Stimulated activated CD8-positive, alpha-beta memory T cell treated with anti-CD3 and anti-CD28 coated beads, Interleukin-2, amount 100 ng/mL, for 1 hour (primary cell): ENCODE measurements at places on chromosomes 12 and 14.
A peak's percentile ranks its signal among the peaks of the same experiment; 100 is the strongest.

DNA sequence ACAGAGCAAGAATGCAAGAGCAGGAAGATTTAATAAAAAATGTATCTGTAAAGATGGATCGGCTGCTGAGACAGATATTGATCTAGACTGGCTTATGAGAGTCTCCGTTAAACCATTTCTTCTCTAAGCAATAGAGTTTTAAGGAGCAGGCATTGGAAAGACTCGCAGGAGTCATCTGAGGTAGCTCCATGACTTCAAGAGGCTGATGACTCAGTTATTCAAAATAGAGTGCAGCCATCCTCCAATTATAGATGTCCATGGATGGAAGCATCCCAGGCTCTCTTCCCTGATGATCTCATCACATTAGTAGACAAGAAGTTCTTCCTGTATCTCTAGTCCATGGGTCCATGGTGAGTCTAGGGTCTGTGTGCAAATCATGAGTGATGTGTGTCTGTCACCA is 638.3 kb upstream of the TMEM132C start:
- no peak for DNase-seq

DNA sequence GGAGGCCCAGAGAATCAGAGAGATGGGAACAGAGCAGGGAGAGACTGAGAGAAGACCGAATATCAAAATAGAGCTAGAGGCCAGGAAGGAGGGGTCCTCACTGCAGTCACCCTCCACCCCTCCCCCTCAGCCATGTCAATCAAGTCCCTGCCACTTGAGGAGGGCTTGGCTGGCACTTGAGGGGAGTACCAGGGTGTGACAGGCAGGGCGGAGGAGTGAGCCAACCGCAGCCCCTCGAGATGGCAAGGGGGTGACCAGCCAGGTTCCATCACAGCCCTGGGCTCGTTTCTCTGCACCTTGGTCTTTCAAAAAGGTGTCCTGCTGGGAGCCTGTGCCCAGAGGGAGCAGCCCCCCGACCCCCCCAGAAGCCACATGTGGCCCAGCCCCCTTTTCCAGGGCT is 4.2 kb downstream of the AQP5 start:
- DNase-seq = no peak

DNA sequence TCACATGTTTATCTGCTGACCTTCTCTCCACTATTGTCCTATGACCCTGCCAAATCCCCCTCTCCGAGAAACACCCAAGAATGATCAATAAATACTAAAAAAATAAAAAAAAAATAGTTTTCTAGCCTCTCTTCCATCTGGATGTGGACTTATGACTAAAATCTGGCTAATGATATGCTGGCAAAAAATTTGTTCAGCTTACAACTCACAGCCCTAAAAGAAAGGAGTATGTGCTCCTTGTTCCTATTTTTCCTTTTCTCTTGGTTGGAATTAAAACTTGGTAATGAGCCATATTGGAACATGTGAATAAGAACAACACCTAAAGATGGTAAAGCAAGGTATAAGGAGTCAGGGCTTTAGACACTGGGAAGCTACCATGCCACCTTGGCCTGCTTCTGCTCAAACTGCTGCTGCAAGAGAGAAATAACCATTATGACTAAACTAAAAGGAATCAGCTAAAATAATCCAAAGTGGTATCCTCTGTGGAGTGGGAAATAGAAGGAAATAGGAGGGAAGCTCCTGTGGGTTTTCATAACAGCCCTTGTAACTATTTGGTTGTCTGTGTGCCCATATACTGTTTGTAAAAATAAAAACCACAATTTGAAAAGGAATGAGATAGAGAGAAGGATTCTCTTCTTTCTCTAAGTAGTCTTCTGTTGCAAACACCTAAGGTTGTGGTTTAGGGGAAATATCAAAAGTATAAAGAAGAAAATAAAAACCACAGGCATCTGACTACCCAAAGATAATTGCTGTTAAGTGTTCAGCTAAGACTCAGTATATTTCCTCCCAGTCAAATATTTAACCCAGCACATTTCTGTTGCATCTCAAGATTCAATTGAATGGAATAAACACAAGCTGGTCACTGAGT is 53.8 kb downstream of the SDR9C7 start:
- DNase-seq = no peak

GRCh38 chr12:14450479-14450878 is 85.0 kb downstream of the ATF7IP start:
- no peak for DNase-seq

DNA sequence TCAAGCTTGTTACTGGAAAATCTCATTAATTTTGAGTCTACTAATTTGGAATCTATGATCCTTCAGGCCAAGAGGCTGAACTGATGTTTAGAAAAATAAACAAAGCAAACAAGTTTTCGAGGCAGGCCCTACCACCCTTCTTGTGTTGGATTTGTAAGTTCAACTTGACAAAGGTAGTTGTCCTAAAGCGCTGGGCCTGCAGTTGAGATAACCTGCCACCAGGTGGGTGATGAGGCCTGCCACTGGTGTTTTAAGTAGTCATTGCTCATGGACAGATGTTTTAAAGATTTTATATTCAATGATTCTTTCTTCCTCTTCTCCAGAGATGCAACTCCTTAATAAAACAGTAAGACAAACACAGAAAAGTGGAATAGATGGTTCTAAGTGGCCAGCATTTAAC is 19.4 kb downstream of the ACVRL1 start:
- peak; percentile 13 for DNase-seq

GRCh38 chr14:71430678-71431376 is 501.4 kb upstream of the RGS6 start:
- no peak for DNase-seq

GRCh38 chr14:100900837-100901390 is 2.6 kb downstream of the RTL1 start:
- DNase-seq = no peak

GRCh38 chr12:69553628-69554248 is 31.5 kb upstream of the CCT2 start:
- DNase-seq = no peak

DNA sequence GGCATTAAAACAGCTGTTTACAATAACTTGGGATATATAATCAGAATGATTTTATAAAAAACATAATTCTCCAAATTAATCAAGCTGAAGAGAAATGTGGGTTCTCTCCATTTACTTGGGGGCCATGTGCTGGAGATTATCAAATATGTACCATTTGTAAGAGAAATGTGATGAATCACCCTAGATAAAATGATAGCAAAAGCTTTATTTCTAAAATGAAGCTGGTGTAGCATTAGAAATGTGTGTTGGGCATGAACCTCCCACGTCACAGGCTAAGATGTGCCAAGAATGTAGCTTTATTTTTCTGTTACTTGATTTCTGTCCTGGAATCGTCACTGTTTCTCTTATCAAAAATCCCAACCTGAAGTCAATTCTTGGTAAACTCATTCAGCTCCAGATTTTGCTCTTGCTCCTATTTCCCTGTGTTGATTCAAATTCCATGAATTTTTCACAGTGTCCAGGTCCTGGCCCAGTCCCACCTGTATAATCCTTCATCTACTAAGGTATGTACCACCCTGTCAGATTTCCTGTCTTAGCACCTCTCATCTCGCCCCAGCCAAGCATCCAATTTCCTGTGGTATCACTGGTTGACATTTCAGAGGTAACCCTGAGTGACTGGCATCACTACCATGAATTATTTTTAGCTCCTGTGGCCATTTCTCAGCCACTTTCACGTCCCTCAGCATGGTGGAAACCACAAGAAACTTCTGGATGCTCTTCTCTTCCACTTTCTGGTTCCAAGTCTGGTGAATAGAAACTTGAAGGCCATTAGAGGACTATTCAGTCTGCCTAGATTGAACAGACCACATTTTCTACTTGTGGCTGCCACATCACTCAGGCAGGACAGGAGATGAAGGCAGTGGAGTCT is 103.6 kb upstream of the FLRT2 start:
- no peak for DNase-seq

DNA sequence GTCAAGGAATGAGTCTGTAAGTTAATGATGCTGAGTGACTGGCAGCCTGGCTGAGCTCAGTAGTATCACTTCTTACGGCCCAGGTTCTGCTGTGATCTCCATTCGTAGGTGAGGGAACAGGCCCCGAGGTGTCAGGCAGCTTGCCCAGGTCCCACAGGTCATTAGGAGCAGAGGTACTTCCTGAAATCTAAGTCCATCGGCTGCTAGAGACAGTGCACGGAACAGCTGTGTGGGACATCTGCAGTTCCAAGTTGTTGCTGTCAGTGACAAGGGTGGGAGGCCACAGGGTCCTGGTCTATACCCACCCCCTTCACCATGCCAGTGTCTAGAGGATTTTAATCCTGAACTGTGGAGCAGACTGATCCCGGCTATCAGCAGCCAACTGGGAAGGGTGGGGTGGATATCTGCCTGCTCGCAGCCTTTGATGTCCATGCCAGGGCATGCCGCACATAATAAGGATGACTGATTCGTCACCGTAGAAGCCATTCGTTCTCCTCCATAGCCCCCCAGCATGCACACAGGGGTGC is 82.3 kb upstream of the RIN3 start:
- no peak for DNase-seq

- DNase-seq = no peak
Observed at GRCh38 chr14:89842837-89843236, 111.7 kb downstream of the EFCAB11 start.
